HFF-Myc (cell line): ENCODE measurements at places on chromosomes 11 and 22.

- no peak for DNase-seq
Observed at GRCh38 chr11:84655712-84656111, 971.4 kb downstream of the DLG2 start.

- DNase-seq = no peak
Observed at GRCh38 chr11:112303616-112304015, 43.0 kb upstream of the PLET1 start.

DNA sequence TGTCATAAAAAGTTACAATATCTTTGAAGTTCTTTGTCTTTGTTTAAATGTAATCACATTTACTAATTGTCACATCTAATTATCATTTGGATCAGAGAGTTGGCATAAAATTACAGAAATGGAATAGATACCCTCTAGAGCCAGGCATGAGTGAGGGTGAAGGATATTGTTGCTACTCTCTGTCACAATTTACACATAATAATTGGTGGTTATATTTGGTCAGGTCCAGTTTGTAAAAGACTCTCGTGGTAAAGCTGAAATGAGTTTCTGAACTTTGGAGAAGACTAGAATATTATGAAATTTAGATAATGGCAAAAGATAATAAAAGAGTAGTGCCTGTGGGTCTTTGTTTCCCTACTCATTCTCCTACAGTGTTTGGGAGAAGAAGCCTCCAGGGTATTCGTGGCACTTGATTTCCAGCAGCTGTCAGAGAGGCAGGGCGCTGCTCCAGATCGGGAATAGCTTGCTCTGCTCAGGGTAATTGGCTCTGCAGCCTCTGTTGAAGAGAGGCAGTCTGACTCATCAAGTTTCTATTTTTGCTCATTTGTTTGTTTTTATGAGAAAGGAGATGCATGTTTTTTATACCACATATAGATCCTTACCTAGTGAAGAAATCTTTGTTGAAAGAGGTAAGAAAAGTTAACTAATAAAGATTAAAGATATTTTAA, 349.9 kb downstream of the CNTN5 start:
- no peak for DNase-seq

- DNase-seq = no peak
Observed at GRCh38 chr11:125218336-125218735, 53.8 kb downstream of the PKNOX2 start.

- no peak for DNase-seq
Observed at GRCh38 chr22:22944268-22944985, 56.8 kb downstream of the IGLL5 start.

DNA sequence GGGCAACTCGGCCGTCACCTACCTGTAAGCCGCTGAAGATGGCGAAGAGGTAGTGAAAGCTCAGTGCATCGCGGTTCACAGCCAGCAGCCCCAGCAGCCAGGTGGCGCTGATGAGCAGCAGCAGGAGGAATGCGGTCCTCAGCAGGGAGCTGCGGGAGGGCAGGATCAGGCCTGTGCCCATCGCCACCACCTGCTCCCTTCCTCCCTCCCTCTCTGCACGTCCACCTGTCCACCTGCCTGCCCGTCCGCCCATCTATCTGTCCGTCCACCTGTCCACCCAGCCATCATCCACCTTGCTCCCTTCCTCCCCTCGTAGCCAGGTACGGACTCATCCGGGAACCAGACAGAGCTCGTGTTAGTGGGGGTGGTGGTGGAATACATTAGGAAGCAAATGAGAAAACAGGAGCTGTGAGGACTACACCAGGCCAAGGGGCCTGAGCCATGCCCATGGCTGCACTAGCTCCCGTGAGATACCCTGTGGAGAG, 32.2 kb downstream of the TRMU start:
- DNase-seq = no peak

GRCh38 chr22:48646216-48646925, 1181.3 kb downstream of the BRD1 start:
- no peak for DNase-seq

- DNase-seq = no peak
Observed at GRCh38 chr11:43687120-43687791, 6.7 kb downstream of the HSD17B12 start.

DNA sequence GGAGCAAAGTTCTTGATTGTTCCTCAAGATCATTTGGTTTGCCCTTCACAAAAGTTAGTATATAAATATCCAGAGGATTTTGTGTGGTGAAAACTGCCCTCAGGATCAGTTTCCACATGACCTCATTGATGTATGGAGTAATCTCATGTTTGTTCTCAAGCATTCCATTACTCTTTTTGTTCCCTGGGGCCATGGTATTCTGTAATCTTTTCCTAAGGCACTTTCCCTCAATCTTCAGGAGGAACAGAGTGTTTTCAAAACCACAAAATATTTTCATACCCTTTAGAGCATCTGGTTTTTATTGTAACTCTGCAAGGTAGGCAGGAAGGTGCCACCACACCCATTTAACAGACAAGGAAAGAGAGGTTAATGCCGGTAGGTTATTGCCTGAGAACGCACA, 99.6 kb downstream of the FAM181B start:
- no peak for DNase-seq

DNA sequence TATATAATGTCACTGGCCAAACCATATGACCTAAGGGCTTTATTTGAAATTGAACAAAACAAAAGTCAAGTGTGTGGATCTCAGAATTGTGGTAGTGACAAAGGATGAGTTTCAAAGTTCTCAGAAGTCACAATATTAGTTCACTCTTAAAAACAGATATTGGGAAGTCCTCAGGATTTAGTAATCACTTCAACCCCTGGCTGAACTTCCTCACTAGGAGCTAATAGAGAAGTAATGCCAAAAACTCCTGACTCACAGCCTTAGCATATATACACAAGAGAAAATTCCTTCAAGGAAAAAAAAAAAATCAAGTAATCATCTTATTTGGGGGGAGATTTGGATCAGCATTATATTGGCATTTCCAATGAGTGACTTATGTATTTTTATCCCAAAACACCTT, 75.6 kb upstream of the APOA1 start:
- peak; percentile 25 for DNase-seq

DNA sequence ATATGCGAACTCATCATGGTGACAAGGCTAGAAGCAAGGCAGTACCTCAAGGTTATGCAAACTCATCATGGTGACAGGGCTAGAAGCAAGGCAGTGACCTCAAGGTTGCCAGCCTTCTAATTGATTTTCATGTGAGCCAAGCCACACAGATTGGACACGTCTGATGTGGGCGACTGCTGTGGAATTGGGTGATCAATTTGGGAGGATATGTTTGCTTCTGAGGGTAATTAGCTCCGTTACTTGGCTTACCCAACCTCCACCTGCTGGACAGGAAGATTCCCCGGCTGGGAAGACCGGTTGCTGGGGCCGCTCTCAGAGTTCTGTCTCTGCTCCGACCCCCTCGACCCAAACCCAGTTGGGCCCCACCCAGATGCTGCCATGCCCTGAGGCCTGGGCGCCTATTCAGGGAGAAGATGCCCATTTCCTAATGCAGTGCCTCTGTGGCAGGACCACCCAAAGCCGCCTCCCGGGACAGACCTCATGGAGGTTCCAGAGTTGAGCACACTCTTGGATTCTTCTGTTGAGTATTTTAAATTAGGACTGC, 69.9 kb upstream of the SHANK2 start:
- no peak for DNase-seq

- DNase-seq = no peak
Observed at GRCh38 chr11:133118563-133119268, 413.6 kb downstream of the OPCML start.

DNA sequence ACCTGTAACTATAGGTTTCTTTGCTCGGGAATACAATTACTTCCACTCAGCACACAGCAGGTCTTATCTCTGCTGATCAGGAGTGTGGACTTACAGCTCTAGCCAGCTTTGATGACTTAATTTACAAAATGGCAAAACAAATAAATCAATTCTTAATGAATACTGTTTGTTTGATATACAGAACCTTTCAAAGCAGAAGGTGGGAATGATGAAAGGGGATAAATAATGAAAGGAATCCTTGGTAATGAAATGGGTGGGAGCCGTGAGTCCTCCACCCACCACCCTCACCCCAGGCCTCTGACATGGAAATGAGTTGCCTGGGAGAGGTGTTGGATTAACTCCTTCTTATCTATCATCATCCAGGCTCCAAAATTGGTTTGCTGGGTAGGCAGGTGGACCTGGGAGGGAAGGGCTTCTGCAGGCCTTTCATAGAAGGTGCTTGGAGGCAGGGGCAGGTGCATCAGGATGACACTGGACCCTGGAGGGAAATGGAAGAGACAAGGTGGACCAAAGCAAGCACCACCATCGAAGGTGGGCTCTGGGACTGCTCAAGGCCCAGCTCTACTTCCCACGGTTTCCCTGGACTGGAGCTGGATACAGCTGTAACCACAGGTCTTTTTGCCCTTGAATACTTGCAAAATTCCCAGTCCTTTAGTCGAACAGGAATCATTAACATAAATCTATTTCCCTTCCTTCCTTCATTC, 23.0 kb downstream of the POU2AF1 start:
- DNase-seq = no peak

DNA sequence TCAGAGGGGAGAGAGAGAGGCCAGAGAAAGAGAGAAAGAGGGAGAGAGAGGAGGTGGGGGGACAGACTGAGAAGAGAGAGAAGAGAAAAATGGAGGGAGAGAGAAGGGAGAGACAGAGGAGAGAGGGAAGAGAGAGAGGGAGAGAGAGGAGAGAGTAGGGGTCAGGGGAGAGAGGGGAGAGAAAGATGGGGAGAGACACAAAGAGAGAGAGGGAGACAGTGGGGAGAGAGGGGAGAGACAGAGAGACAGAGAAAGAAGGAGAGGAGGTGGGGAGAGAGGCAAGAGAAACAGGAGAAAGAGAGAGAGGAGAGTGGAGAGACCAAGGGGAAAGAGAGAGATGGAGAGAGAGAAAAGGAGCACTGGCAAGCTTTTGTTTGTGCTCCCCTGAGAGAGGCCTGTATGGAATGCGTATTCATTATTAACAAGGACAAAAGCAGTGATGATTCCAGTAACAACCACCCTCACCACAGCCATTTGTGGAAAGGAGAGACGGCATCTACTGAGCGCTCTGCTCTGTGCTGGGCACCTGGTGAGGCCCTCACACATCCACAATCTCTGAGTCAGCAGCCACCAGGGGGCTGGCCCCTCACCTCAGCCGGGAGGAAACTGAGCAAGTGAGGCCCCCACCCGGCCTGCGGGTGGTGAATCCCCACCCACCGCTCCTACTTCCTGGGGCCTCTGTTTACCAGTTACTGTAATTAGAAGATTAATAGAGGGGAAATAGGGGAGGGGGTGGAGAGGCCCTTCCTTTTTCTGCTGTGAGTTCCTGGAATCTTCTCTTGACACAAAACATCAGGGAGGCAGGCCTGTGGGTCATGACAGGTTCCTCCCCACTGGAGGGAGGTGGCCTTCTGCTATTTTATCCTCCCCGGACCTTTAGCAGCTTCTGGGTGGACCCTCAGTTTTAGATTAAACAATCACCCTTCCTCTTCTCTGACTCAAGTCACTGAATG, 14.6 kb upstream of the MIAT start:
- DNase-seq = no peak

DNA sequence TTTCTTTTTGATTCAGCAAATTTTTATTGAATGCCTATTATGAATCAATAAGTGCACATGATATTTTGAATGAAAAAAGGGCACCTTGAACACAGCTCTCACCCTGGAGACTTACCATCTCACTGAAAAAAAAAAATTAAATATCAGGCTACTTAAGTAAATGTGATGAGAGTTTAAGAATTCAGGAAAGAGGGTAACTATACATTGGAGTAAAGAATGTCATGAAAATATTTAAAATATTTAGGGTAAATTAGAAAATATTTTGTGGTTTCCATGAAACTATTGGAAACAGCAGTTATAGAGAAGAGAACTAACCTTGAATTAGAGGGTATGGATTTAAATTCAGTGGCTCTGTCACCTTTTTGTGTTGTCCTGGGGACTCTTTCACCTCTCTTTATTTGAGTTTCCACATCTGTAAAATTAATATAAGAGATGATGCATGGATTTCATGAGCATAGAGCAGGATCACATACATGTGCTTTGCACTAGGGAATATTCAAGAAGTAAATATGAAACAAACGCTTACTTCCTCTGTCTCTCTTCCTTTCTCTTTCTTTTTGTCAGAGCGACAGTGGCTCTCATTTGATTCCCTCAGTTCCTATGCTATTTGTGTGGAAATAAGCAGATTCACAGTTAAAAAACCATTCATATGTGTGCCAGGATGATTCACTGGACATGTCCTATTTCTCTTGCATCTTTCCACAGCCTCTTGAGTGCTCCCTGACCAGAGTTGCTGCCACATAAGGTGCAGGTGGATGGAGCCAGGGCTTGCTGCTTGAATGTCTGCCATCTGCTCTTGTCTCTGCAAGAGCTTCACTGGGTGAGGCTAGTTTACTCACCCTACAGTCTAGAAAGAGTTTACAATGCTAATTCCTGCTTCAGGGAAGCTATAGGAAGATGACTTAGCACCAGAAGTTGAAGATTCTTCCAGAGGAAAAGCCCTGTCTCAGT, 533.1 kb downstream of the ETS1 start:
- DNase-seq = peak; percentile 19

DNA sequence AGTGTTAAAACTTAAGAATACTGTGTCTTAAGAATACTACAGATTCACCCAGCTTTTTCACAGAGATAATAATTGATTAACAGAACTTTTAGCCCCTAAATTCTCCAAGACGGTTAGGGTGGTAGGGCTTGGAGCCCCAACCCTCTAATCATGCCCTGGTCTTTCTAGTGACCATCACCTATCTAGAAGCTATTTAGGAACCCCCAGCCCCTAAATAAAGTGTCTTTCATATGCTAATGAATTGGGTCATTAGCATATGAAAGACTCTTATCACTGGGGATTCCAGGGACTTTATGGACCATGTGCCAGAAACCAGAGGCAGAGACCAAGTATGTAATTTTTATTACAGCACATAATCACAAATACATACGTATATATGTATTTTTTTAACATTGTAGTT, 999.7 kb upstream of the RAG2 start:
- DNase-seq = no peak

DNA sequence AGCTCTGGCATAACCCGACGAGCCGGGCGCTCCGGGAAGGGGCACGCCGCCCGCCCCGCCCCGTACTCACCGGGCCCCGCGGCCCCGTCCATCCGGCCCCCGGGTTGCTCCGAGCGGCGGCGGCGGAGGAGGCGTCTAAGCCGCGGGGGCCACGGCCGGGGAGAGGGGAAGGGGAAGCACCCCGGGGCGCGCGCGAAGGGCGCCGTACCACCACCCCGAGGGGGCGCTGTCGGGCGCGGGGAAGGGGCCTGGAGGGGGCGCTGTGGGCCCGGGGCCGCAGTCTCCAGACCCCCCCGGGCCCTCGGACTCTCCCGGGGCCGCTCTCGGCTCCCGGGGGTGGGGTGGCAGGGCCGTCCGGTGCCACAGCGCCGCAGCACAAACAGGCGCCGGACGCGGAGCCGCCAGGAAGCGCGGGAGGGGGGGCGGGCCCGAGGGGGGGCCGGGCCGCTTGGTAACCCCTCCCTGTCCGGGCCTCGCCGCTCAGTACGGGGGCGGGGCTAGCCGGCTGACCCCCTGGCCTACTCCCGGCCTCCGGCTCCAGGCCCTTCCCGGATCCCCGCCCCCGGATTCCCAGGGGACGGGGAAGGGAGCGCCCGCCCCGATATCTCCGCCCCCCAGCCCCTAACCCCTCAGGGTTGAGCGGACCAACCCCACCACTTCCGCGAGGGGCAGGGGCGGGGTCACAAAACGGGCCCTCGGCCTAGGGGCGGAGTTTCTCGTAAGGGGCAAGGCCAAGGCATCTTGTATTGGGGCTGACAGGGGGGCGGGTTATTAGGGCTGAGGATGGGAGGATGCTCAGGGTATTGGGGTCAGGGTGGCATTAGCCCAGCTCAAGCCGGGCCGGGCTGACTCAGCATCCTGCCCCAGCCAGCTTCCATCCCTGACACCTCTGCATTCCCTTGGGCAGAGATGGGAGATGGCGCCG, at the start of the genes EML3 and ROM1:
TSS of gene EML3 (minus strand) at position 410 of the 925 bp plus-strand sequence. CDS start at position 92, 318 bp downstream.
TSS of gene ROM1 (plus strand) at position 892 of the 925 bp plus-strand sequence. CDS start at position 917, 25 bp downstream.
- no peak for DNase-seq

GRCh38 chr11:123186286-123186685, 8.8 kb downstream of the CLMP start:
- DNase-seq = no peak
